ENCODE measurements at places on chromosomes 3 and 15. TPM values are rescaled to one million over a fixed set of nuclear protein-coding genes. Genes with fewer than 3 reads are reported as not detected.

The CMTM8 gene
- total RNA-seq = 10.5 TPM

The TMEM45A gene
- total RNA-seq = 2.9 TPM

The CD200 gene
- total RNA-seq = not detected

The GOLGA6L10 gene
- 0.40 TPM for total RNA-seq

The NEK10 gene
- total RNA-seq = 1.2 TPM

The CNTN4 gene
- total RNA-seq = not detected

The MTHFS gene
- 101 TPM for total RNA-seq

The CEMIP gene
- total RNA-seq = 2.4 TPM

The CGNL1 gene
- total RNA-seq = 2.0 TPM

The CRYGS gene
- total RNA-seq = 0.49 TPM

The C2CD4A gene
- not detected for total RNA-seq

The GABRR3 gene
- total RNA-seq = not detected

The MKRN3 gene
- total RNA-seq = 2.0 TPM

The MOBP gene
- not detected for total RNA-seq

The NANOGP8 gene
- not detected for total RNA-seq

The C3orf49 gene
- not detected for total RNA-seq

The SHC4 gene
- total RNA-seq = 0.86 TPM

The EIF4G1 gene
- 273 TPM for total RNA-seq

The HCLS1 gene
- total RNA-seq = 0.45 TPM

The HRH1 gene
- total RNA-seq = 9.7 TPM

The BLM gene
- total RNA-seq = 13.3 TPM

The EFCAB12 gene
- 0.47 TPM for total RNA-seq

The LRRIQ4 gene
- total RNA-seq = not detected

The SHISA5 gene
- 129 TPM for total RNA-seq

The CLDN16 gene
- 0.06 TPM for total RNA-seq

Measured in A549 treated with CpdA at 1 μM for 4 hours (cell line).